ENCODE measurements at places on chromosomes 5 and 9. TPM values are rescaled to one million over a fixed set of nuclear protein-coding genes. Genes with fewer than 3 reads are reported as not detected.

CER1 gene
- total RNA-seq = not detected

- DNase-seq = no peak
Measured at GRCh38 chr9:68919661-68920060, 94.3 kb downstream of the PRKACG start.

- DNase-seq = no peak
Measured at GRCh38 chr5:40477856-40478546, 201.7 kb upstream of the PTGER4 start.

- no peak for DNase-seq
Measured at GRCh38 chr5:29462241-29462640, 1731.2 kb upstream of the CDH6 start.

DNA sequence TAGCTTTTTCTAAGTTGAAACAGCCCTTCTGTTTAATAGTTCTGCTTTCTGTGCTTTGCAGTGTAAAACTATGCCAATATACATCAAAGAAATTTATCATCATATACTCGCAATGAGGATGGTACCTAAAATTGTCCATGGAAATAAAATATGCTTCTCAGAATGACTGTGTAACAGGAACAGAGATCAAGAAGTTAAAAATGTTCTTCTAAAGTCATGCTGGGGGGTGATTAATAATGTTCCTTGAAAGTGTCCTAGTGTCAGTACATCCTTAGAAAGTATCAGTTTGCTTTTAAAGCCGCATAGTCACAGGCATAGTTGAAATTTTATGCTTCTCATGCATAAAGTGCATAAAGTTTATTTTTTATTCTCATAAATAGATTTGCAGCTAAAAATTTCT lies 4.0 kb upstream of the LRRC70 start:
- DNase-seq = no peak

Data from glomerular endothelial cell (primary cell).